ENCODE measurements at places on chromosomes 1 and 21.

DNA sequence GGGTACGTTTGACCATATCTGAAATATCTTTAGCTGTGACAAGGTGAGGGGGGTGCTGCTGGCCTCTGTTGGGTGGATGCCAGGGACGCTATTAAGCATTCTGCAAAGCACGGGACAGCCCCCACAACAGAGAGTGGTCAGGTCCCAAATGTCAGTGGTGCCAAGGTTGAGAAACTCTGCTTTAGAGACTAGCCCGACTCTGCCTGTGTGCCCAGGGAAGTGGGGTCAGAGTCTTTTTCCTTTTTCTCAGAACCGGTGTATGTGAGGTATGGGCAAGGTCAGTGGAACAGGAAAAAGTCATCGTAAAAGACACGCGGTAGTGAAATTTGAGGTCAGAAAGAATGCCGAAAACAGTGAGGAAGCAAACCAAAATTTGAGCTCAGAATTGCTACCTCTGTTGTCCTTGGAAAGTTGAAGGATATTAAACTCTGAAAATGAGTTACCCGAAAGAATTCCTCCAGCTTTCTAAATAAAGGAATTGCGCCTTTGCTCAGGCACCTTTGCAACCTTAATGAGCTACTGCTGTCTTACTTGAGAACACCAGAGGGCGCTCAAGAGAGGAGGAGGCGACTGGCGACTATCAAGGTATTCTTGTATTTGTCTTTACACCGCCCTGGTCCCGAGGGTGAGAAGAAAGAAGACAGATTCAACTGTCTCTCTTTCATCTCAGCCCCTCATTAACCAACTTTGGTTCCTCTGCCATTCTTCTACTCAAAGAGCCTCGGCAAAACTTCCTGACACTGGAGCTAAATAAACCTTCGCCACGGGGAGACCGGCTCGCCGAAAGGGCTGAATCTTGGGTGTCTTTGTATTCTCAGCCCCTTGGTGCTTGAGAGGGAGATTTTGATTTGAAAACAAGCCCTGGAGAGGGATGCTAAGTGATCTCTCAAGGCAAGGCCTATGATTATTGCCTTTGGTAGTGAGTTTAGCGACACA lies 85.4 kb upstream of the OLIG2 start:
- no peak for DNase-seq

- no peak for DNase-seq
Observed at GRCh38 chr1:151739590-151740355, 18.5 kb downstream of the RIIAD1 start.

DNA sequence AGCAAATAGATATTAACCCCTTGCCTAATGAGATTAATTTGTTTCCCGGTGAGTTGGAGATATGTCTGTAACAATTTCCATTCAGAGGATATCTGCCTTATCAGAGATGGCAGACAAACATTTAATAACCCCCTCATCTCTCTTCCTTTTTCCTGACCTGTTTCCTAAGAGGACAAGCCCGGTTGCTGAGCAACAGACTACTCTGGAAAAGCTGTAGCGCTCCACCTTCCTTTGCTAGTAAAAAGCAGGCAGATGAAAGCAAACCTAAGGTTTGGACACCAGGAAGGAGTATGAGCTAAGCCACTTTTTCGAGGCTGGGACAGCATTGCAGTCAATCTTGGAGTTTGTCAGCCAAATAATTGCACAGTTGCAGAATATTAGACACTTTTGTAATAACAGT lies 82.4 kb downstream of the RGS21 start:
- no peak for DNase-seq

GRCh38 chr1:3070644-3071564 lies 1.9 kb downstream of the PRDM16 start:
- DNase-seq: no peak

DNA sequence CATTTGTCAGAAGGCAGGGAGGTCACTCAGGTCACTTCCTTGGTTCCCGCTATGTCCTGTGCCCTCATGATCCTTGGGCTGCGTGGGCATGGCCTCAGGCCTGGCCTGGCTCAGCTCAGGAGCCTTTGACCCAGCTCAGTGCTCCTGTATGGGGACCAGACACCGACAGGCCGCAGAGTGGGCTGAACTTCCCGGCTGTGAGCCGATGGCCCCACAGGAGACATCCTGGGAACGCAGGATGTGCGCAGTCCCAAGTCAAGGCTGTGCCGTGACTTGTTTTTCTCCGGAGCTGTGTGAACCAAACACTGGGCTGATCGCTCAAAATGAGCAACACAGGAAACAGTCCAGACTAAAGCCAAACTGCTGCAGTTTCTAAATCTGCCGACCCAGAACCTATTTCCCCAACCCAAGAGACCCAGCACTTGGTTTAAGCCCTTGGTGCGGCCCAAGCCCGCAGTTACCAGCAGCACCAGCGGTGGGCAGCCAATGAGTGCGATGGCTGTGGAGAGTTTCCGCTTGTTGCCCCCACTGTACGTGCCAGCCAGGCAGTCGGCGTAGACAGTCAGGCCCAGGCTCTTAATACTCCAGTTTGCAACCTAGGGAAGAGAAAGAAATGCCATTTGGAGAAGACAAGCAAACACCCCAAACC lies 92.3 kb upstream of the GCLM start:
- DNase-seq: no peak

DNA sequence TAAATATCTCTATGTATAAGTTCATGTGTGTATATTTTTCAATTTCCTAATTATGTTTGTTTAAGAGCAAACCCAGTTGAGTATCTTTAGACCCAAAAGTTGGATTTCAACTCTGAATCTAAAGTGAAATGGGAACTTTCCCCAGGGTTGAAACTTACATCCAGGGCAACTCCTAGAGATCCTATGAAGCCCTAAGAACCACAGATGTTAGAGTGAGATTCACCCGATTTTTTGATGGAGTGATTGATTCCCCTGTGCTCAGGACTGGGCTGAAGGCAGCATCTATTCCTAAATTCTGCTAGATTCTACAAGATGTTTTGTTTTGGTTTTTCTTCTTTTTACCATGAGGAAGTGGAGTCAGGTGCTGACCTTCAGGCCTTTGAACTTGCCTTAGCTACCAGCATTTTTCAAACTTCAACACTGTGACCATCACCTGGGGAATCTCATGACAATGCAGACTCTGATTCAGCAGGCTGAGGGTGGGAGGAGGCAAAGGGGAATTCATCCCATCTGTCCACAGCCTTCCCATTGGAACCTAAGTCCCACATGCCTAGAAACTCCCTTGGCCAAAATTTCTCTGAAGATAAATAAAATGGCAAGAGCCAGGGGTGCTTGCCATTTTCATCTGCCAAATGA lies 145.5 kb downstream of the ETS2 start:
- no peak for DNase-seq
